ENCODE measurements at places on chromosomes 1 and 21.

DNA sequence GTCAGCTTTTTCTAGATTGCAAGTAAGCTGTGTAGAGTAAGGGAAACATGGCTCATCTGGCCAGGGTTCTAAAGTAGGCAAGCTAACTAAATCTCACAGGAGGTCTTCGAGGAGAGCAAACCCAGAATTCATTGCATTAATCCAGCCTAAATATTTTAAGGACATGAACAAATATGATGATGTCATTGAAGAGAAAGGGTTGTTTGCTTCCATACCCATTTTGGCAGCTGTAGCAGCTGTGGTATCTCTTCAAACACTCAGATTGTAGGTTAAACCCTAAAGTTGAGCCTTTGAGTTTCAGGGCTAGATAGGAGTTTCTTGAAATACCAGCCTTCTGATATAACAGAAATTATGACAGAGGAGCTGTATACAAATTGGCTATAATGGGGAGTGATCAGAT is 200.5 kb upstream of the C1orf105 start:
- DNase-seq, result no peak

- no peak for DNase-seq
Measured at GRCh38 chr1:62185677-62186076, 9.0 kb upstream of the L1TD1 start.

GRCh38 chr21:26849428-26850115 is 4.4 kb upstream of the ADAMTS1 start:
- no peak for DNase-seq

- DNase-seq, result no peak
Measured at GRCh38 chr1:116667078-116667574, 407 bp downstream of the IGSF3 start.

- DNase-seq, result no peak
Measured at GRCh38 chr1:170668209-170669106, 4.5 kb downstream of the PRRX1 start.

DNA sequence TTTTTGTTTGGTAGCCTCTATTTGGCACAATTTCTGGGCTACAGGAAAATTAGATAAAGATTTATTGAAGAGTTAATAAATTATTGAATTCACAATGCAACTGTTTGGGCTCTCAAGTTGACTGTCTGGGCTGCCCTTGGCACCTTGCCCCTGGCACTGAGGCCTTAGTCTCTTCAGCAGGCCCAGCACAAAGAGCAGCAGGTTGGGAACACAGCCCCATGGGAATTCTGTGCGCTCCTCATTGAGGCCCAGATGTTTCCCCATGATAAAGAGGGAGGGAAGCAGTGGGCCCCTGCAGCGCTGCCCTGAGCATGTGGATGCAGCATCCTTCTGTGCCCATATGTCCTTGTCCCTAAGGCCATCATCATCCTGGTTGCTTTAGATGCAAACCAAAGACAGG is 2.9 kb downstream of the CRNN start:
- DNase-seq, result no peak

DNA sequence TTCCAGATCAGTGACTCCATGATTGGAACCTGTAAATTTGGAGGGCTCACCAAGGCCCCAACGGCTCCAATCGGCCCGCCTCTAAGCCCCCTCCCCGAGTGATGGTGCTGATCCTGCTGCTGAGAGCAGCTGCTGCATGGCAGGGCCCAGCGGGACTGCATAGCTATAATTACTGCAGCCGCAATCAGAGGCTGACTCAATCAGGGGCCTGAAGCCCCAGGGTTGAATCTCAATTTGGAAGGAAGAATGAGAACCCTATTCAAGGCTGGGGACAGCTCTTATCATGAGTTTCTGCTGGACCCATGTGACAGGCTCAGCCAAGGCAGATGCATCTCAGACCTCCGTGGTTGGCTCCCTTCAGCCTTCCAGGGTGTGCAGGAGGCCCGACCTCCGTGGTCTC is 42.8 kb upstream of the MAGOH start:
- no peak for DNase-seq

DNA sequence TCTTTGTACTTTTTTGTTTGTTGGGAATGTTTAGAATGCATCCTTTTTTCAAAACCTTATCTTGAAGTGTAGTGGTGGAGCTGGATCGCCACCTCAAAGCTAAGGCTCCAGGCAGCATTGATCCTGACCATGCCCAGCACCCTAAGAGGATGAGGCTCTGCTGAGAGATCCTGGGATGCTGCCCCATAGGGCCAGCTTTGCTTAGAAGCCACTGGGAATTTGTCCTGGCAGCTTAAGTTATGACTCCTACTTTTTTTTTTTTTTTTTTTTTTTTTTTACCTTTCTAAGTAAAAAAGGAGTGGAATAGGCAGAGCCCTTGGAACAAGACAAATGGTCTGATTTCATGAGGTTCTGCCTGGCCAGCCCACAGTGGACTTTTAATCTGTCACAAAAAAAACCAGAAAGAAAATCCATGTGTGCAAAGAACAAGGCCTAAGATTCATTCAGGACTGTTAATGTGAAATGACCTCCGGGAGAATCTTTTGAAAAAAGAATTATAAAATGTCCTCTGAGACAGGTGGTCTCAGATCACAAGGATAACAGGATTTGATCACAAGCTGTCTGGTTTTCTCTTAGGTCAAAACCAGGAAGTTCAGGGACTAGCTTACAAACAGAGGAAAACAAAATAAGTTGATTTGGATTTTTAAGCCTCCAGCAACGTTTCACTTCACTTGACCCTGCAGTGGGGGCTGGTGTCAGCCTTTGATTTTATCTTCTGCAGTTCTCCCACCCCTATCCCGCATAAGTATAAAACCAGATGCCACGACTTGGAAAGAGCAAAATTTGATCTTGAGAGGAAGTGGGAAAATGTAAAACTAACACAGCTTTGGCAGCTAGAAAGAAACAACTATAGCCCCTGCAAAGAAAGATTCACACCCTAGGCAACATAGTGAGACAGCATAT is 25.9 kb upstream of the RAP1A start:
- no peak for DNase-seq

GRCh38 chr1:63524201-63524600 is 876 bp downstream of the EFCAB7 start:
- DNase-seq, result no peak

GRCh38 chr1:10530756-10531495 is 56.2 kb downstream of the PEX14 start:
- no peak for DNase-seq

DNA sequence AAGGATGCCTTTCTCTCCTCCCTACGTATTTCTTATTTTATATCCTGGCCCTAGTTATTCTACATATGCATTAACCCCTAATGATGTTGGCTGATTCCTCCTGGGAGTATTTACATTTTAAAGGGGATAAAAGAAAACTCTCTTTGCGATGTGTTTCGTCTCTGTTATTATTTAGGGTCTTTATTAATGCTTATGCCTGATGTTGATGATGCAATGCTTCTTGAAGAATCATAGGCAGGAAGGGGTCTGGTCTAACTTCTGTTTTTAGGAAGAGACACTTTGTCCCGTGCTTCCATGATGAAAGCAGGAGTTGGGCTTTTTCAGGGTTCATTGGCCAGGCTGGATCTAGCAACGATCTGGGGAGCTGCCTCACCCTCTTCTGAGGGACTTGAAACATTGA is 761 bp upstream of the NPHS2 start:
- DNase-seq, result no peak

GRCh38 chr21:34797921-34798535 is 129.2 kb downstream of the CLIC6 start:
- no peak for DNase-seq

DNA sequence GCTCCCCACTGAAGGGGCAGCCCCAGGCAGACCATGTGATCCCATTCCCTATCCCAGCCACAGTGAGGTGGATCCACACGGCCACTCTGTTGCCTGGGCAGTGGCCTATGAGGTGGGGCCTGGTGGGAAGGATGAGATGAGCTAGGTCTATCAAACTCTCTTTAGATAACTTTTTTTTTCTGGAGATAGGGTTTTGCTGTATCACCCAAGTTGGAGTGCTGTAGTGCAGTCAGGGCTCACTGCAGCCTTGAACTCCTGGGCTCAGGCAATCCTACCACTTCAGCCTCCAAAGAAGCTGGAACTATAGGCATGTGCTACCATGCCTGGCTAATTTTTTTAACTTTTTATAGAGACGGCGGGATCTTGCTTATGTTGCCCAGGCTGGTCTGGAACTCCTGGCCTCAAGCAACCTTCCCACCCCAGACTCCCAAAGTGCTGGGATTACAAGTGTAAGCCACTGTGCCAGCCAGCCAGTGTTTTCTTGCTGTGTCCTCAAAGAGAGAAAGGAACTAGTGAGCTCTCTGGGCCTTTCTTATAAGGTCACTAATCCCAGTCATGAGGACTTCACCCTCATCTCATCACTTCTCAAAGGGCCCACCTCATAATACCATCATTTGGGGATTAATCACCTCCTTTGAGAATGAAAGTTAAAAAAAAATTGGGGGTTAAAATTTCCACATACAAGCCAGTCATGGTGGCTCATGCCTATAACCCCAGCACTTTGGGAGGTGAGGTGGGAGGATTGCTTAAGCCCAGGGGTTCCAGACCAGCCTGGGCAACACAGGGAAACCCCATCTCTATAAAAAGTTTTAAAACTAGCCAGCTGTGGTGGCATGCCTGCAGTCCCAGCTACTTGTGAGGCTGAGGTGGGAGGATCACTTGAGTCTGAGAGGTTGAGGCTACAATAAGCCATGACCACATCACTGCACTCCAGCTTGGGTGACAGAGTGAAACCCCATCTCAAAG is 36.6 kb downstream of the H3-3A start:
- no peak for DNase-seq

GRCh38 chr1:230279583-230279945 is 146.6 kb downstream of the PGBD5 start:
- DNase-seq, result no peak

GRCh38 chr1:177278626-177279390 is 108.0 kb downstream of the BRINP2 start:
- DNase-seq, result no peak

DNA sequence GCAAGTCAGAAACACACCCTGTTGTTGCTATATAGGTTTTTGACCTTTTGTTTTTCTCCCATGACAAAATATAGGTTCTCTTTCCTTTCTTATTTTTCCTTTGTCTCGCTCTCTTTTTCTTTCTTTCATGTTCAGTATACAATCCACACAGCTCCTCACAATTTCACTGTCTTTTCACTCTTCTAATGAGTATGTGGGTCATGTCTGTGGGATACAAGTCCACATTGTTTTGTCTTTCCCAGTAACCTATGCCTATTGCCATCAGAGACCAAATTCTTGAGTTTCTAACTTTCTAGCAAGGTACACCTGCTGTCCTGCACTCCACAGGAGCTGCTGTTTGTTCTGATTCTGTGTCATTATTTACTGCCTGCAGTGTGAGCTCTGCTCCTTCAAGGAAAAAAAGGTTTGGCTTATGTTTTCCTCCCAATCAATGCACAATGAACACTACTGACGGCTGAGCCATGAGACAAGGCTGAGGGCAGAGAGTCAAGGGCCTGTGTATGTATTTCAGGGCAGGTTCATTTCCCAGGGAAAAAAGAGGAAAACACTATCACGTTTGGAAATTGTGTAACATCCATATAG is 453.8 kb downstream of the NEGR1 start:
- no peak for DNase-seq

GRCh38 chr1:39102537-39103327 is 76.6 kb downstream of the NDUFS5 start:
- no peak for DNase-seq

GRCh38 chr1:38142606-38143005 is 96.0 kb upstream of the POU3F1 start:
- no peak for DNase-seq

GRCh38 chr1:69752831-69753230 is 185.1 kb downstream of the LRRC7 start:
- DNase-seq, result no peak

GRCh38 chr1:215878843-215879242 is 311.7 kb downstream of the KCTD3 start:
- DNase-seq, result no peak

DNA sequence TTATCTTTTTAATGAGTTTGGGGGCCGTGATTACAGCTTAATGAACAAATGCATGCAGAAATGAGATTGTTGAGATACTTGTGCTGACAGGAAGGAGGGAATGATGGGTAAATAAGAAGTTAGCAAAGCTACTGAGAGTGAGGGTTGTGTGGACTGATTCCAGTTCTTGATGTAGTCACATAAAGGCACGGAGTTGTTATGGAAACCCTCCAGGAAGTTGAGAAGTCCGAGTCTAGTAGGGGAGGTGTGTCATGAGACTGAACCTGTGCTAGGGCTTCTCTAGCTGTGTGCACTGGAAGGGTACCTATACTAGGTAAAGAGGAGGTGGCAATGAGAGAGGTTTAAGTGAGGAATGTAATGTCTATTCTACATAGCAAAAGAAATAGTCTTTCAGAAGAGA is 475.7 kb downstream of the USP25 start:
- no peak for DNase-seq

DNA sequence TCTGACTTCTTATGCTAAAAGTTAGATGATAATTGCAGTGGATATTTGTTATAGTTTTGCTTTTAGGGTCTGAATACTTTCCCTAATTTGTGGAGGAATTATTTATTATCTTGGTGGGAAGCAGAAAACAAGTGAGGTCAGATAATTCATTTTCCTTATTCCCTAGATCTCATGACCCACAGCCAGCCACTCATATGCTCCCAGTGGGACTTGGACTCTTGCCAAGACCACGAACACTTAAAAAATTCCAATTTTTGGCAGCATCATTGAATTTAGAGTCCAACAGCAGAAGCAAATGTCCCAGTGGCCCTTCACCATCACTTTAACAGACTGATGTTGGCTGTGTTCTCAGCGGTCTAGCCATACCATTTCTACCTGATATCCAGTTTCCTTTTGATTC is 204.2 kb downstream of the HMCN1 start:
- DNase-seq, result no peak

GRCh38 chr1:228065543-228066347 is 16.8 kb upstream of the ARF1 start:
- DNase-seq, result no peak

- no peak for DNase-seq
Measured at GRCh38 chr1:54995013-54995760, 3.5 kb upstream of the BSND start.

- DNase-seq, result no peak
Measured at GRCh38 chr1:118659646-118660045, 328.5 kb downstream of the TBX15 start.
